Stimulated activated CD4-positive, alpha-beta T cell treated with anti-CD3 and anti-CD28 coated beads, TNF-alpha, amount 100 ng/mL, for 1 hour (primary cell): ENCODE measurements at places on chromosomes 16 and 17.
A peak's percentile ranks its signal among the peaks of the same experiment; 100 is the strongest.

DNA sequence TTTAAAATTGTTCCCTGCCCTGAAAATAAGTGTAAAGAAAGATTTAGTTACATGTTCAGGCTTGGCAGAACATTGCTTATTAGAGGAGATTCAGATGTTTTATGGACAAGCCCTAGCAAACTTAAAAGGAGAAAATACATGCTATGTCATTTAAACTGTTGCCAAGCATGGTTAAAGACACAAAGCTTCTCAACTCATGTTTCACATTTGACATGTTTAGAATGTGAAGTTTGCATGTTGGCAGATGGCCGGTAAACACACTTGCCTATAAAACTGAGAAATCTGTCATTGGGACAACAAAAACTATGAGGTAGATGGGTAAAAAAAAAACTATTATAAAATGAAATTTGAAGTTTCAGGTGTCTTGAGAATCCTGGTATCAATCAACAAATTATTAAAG, 5.8 kb downstream of the KRTAP29-1 start:
- no peak for DNase-seq

DNA sequence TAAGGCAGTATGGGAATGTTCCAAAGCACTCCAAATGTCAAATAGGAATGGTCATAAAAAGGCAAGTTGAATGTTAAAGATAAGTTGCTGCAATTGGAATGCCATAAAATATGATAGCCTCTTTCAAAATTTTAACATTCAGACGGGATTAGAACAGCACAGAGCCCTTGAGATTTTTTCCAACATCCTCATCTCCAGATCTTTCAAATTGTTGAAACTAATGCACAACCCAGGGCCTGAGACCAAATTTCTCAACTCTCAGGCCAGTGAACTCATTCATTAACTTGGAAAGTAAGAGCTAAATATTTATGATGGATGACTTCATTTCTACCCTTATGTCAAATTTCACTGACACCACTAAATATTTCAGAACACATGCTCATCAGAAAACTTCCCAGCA, 346.5 kb upstream of the XYLT1 start:
- no peak for DNase-seq

- DNase-seq: no peak
These were observed 172.2 kb downstream of the PRKCB start for GRCh38 chr16:24007934-24008333.

- no peak for DNase-seq
These were observed 531.4 kb downstream of the MAF start for GRCh38 chr16:79069121-79069520.

DNA sequence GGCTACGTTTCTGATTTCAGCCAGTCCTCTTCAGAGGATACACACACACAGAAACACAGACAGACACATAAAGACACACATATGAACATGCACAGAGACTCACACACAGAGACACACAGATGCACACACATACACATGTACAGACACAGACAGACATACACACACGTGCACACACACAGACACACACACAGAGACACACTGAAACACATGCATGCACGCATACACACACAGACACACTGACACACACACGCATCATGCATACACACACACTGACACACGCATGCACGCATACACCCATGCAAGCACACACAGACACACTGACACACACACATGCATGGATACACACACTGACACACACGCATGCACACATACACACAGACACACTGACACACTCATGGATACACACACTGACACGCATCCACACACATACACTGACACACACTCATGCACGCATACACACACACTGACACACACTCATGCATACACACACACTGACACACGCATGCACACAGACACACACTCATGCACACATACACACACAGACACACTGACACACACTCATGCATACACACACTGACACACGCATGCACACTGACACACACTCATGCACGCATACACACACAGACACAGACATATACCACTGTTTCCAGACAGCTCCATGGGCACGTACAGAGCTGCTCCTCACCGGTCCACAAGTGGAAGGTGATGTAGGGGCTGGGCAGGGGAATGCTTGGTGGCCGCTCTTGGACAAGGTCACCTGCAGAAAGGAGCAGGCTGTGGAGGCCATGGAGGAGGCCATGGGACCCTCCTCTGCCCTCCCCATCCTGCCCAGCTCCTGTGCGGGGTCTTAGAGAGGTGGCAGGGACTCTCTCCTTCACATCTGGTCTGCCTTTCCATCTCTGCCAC, 30.1 kb upstream of the MFSD6L start:
- DNase-seq: no peak

DNA sequence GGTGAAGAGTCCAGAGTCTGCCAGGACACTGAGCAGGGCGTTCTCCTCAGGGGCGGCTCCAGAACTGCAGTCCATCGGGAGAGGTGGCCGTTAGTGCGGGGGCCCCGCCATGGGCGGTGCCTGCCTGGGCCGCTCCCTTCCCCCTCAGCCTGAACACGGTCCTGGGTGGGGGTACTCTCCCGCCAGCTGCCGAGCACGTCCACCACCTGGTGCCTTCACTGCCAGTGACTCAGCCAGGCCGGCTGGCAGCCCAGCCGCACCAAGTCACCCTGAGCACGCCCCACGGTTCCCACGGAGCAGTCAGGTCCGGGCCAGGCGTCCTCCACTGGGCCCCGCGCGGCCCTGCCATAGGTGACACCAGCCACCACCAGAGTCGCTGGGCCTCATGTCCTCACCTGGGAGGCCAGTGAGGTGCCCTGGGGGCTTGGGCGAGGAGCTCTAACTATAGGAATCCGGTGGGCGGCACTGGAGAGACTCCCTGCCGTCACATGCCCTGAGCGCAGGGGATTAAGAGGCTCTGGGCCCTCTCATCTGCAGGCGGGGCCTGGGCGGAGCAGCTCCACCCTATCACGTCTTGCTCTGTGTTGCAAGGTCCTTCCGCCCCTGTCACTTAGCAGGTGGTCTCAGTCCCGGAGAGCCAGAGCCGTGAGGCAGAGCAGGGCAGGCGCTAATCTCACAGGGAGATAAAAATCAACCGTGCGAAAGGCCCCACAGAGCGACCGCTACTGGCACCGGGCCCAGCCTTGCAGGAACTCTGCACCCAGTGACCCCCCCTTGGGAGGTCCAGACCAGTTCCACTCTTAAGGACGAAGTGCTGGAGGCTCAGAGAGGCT, 14.3 kb downstream of the PIEZO1 start:
- no peak for DNase-seq

- no peak for DNase-seq
These were observed 151.3 kb upstream of the ZFHX3 start for GRCh38 chr16:73199214-73199613.

GRCh38 chr16:53099318-53100130, 44.7 kb downstream of the CHD9 start:
- no peak for DNase-seq

DNA sequence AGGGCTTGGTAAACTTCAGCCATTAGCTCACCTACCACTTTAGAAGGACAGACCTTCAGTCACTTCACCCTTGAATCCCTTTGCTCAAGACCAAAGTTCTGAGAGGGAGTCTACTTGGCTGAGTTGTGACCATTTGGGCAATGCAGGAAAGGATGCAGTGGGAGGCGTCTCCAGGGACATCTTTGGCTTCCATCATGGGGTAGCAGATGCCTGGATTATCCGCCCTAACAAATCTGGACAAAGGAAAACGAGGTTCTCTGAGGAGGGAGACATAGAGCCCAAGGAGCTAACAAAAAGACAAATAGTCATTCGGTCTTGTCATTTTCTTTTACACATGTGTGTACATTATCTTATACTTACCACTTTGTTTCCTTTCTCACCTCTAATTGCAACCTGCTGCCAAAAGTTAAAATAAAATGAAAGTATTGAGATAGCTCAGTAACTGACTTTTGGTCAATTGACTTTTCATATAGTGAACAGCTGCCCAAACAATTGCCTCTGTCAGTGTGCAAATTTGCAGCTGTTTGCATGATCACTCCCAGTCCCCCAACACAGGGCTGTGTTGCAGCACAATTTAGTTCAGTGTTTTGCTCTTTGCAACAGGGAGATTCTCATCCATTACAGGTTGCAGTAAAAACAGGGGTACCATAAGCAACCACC, 108.9 kb upstream of the EEF2KMT start:
- no peak for DNase-seq

- DNase-seq: no peak
These were observed 29.3 kb downstream of the CRISPLD2 start for GRCh38 chr16:84848986-84849634.

- DNase-seq: peak; percentile 3
These were observed 260.4 kb upstream of the TBX2 start for GRCh38 chr17:61139219-61139618.

GRCh38 chr17:9628509-9628908, 16.8 kb upstream of the USP43 start:
- no peak for DNase-seq

- no peak for DNase-seq
These were observed 15.2 kb downstream of the SOCS3 start for GRCh38 chr17:78344666-78345065.

DNA sequence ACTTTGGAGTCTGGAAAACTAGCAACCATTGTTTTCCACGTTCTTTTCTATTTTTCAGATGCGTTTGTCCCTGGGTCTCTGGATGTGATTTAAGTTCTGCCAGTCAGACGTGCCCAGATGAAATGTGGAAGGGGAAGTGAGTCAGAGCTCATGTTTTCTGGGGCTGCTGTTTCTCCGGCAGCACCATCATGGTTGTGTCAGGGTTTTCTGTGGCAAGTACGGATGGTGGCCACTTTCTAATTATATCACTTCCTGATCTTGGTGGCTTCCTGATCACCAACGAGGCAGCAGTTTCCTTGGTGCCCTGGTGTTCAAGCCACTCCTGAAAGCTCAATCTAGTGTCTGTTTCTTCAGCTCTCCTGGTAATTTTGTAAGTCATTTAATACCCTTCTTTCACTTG, 31.4 kb upstream of the PMFBP1 start:
- no peak for DNase-seq

- no peak for DNase-seq
These were observed 28.3 kb upstream of the CDC42EP4 start for GRCh38 chr17:73340093-73340596.

DNA sequence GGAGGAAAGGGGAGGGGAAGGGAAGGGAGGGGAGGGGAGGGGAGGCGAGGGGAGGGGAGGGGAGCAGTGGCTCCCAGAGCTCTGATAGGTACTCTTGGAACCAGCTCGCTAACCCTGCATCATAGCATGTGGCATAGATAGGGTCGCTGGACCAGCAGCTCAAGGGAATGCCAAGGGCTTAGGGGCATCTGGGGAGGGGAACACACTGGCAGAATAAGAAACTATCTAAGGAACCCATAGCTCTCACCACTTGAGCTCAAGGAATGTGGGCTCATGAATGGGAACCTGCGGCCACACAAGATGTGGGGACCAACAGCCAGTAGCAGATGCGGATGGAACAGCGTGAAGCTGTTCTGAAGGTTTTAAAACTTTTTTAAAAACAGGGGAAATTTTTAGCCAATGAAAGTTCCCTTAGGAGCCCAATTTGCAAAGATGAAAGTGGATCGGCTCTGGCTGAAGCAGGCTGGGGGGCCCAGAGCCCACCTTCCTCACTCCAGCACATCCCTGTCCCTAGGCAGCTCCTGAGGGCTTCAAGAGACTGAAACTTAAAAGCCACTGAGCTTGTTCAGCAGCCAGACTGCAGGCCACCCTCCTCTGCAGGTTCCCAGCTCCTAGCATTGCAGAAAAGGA, 46.9 kb downstream of the PIMREG start:
- DNase-seq: no peak

DNA sequence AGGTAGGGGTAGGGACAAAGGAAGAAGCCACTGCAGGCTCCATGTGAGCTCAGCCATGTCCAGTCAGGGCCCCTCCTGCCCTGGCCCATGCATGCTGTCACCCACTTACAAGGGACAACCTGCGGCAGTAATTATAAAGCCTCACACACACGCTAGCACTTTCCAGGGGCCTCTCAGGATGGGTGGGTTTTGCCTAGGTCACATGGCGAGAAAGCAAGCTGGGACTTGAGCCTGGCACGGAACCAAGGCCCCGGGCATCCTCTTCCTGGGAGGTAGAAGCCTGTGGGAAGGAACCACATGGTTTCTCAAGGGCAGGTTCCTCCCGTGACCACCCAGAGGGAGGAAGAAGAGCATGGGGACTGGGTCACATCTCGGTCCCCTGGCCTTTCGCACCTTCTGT, 7.0 kb downstream of the ZNF319 start:
- DNase-seq: no peak

GRCh38 chr16:69435977-69436820, 11.8 kb downstream of the CYB5B start:
- no peak for DNase-seq

DNA sequence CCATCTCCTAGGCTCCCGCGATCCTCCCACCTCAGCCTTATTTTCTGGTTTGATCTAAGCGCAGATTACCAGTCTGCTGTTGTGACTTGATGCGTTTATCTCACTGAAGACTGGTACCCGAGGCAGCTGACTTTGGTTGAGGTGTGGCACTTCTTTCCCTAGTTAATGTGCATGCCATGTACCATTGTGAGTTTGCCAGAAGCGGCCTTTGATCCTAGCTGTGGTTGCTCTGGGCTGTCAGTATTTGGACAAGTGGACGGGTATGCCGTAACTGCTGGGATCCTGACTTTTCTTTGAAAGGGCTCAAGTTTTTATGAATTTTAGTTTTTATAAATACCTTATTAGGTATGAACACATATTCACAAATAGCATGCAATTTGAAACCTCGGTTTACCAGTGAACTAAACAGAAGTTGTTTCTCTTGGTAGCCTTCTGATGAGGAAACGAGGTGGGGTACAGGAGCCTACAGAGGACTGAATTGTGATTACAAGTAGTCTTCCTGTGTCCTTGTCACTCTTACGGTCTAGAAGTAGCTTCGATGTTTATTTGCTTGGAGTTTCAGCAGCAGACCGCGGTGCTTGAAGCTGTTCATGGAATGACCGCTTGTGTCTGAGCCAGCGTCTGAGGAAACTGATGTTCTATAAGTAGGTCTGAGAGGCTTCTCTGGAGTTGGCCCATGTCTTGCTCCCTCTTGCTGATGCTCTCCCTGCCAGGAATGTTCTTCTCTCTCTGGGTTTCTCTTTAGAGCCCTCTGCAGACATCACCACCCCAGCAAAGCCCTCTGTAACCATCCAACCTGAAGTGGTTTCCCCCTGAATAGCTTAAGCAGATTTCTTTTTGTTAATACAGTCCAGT, 40.0 kb downstream of the SEC14L1 start:
- DNase-seq: no peak

- no peak for DNase-seq
These were observed at the start of gene ASPHD1 for GRCh38 chr16:29900102-29900887. ASPHD1 (plus strand) TSS chr16:29900488; CDS start chr16:29900972, 484 bp downstream.

DNA sequence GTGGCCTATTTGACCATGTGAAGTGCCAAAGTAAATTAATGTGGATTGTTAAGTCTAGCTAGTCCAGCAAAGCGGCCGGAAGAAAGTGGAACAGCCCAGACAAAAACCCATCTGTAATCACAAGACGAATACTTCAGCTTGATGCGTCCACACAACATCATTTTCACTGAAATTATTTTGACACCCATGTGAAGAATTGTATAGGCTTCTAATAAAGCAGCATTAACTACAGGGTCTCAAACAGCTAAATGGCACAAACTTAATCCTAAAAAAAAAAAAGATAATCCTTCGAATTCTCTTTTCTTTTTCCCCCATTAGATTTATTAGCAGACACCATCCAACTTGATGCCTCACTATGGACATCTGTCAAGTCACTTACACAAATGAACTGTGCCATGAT, 73.8 kb downstream of the TOX3 start:
- no peak for DNase-seq
